Fibroblast of skin of right biceps (primary cell): ENCODE measurements at places on chromosomes 12 and 14.
A peak's percentile ranks its signal among the peaks of the same experiment; 100 is the strongest.

GRCh38 chr14:23951590-23952201 lies 1.9 kb upstream of the DHRS4 start:
- no peak for DNase-seq

DNA sequence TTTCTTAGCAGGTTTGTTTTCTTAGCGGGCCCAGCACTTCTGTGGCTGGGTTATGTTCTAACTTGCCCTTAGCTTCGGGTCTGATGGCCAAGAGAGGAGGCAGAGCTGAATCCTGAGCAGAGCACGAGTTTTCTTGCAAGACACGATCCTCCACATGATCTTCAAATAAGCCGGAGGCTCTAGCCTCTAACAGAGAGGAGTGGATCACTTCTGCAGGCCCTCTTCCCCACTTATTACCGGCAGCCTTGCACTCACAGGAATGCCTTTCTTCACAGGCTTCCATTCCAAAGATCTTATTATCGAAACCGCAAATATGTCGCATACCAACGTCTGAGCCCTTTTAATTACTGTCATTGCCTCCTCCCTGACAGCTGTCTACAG lies 79.5 kb downstream of the SINHCAF start:
- DNase-seq: peak; percentile 72

- DNase-seq: no peak
These were observed 278.9 kb upstream of the SOX5 start for GRCh38 chr12:24228371-24228770.

- DNase-seq: peak; percentile 83
These were observed 259.1 kb downstream of the PCNX1 start for GRCh38 chr14:71166180-71166837.

DNA sequence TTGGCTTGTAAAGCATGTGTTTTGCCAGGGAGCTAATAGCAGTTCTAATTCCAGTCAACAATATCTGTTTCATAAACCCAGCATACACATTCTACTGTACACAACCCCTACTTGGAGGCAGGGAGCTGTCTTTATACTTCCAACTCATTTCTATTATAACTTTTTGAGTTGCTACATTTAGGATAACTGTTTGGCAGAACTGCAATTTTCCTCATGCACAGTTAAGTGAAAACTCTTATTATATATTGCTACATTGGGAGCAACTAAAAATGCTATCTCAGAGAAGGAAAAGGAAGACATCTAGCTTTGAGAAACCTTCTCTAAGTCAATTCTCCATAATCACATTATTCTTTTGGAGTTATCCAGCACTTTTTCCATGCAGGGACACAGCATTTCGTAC lies 480.2 kb downstream of the RPS29 start:
- DNase-seq: no peak

- peak; percentile 99 for DNase-seq
These were observed 327.2 kb downstream of the RAD51B start for GRCh38 chr14:68146818-68147217.

DNA sequence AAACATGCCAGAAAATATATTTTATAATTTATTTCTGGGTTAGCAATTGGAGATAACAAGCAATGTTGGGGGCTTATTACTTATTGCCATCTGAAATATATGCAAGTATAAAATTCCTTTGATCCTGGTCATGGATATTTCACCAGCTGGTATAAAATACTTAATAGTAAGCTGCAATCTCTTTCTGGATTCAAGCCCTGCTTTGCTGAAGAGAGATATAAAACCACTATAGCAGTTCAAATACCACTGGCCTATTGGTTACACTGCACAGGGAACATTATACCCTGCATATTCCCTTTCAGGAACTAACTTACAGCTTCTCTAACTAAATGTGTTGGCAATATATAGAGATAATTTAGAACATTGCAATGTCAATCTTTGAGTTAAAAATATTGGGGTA lies 546.2 kb upstream of the ATP2B1 start:
- DNase-seq: no peak

GRCh38 chr14:71230897-71231296 lies 323.6 kb downstream of the PCNX1 start:
- no peak for DNase-seq

DNA sequence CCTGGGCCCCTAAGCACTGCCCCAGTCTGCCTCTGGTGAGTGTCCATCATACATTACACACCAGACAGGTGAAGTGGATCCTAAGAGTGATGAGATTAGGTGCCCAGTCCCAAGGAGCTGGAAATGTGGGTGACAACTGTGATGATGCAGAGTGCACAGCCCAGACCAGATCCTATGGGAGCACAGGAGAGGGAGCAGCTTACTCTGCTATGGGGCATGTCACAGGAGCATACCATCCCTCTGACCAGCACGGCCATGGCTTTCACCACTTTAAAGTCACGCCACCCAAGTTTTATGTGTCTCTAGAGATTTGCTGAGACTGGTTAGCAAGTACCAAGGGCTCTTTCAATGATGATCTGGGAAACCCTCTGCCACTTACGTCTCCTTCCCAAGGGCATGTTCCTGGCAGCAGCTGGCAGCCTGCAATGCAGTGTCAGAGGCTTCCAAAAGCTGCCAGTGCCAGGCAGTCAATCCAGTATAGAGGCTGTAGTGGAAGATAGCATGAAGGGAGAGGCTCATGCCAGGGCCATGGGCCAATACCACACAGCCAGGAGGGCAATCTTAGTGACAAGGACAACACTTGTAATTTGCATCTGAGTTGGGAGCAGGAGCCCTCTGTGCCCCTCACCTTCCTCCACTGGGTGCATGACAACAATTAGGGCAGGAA lies 40.2 kb downstream of the STAB2 start:
- DNase-seq: no peak

DNA sequence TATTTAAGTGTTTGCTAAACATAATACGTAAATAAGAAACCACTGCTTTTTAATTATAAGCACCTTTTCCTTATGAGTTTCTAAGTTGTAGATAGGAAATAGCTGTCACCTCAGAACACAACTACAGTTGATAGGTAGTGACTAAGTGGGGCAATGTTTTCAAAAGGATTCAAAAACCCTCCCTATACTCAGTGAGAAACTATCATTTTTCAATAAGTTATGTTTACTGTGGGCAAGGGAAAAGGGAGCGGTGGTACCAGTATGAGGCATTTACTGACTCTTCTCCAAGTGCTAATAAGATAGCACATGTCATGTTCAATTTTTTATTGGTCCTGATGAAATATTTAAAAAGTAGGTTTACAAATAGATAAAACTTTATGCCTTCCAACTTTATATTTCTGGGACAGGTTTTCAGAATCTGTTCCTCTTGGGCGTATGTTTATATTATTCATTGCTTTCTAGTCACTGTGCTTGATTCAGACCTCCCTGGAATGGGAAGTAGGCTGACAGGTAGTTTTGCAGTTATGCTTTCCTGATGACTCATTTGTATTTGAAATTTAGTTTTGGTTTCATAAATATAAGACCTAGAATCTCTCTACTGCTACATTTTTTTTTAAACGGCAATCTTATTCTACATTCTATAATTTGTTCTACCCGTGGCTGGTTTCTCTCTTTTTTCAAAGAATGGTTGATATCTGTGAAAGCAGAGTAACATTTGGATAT lies 153.1 kb downstream of the TMEM117 start:
- peak; percentile 8 for DNase-seq

DNA sequence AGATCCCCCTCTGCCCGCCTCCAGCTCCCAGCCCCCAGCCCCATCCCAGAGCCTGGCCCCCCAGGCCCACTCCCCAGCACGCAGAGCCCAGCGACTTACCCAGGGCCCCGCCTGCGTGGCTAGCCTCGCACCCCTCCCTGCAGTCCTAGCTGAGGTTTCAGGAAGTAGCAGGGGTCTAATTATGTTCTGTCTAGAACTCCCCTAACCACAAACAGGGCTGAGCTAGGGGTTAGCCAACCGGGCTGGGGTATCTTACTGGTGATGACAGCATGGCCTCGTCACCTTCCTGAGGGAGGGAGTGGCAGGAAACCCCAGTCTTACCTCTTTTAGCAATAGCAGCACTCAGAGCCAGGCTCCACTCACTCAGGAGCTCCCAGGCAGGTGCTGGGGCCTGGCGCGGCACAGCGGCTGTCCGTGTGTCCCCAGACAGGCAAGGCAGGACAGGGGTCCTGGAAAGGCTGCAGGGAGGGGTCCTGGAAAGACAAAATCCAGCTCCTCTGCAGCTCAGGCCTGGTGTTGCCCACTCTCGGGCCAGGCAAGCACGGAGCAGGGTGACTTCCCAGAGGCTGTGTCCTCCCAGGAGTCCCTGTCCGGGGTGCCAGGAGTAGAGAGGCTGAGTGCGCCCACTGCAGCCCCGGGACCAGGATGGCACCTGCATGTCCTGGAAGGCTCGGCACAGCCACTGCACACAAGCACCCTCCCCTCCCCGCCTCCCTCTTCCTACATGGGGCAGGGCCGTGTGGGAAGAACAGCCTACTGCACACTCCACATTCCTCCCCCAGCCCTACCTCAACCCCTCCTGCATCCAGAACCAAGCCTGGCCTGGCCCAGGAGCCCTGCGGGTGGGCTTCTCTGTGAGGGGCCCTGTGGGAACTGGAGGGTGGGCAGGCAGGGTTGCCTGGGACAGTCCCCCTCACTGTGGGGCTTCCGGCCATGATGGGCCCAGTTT lies at the start of gene GPR132:
Gene GPR132, minus strand, starts transcription at position 151 of the 949 bp plus-strand sequence. CDS start 10,010 bp downstream, outside the sequence.
- peak; percentile 64 for DNase-seq

DNA sequence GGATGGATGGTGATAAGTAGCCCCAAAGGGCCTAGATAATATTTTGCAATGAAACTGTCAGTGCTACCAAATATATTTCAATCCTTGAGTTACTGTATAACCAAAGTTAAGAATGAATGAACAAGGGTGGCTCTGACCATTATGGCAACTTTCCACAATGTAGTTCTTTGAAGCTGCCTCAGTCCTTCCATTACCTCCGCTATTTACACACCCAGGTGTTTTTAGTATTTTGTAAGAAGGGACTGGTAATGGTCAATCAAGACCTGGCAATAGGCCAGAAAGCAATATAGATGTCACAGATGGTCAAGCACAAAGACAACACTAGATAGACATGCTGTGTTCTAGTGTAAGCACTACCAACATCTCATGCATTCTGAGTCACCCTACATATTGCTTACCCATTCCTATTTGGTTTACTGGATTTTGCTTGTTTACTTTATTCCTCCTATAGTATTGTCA lies 16.3 kb downstream of the DUSP16 start:
- DNase-seq: no peak

DNA sequence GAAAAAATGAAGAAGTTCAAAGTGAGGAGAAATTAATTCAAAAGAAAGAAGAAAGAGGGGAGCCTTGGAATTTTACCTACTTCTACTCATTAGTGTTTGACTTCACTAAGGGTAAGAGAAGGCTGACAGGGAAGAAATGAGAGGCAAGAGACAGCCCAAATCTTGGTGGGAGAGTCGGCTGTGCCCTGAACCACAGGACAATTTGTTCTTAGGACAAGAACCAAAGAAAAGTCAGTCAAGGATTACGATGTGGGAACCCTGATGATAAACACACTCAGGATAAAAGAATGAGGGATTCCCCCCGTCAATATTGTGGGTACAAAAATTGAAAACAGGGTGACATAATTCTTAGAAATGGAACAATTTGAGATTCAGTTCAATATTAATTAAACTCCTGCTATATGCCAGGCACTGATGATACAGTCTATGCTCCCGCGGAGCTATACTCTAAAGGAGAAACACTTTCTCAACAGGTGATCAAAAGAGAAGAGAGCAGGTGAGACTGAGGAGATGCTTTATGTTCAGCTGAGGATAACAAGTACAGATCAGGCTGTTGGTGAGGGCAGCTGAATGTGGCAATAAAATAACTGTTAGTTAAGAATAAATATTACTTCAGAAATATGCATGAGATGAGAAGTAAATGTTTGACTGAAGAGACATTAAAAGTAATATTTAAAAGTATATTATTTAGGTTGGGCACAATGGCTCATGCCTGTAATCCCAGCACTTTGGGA lies 175.4 kb downstream of the SLC25A21 start:
- DNase-seq: no peak

DNA sequence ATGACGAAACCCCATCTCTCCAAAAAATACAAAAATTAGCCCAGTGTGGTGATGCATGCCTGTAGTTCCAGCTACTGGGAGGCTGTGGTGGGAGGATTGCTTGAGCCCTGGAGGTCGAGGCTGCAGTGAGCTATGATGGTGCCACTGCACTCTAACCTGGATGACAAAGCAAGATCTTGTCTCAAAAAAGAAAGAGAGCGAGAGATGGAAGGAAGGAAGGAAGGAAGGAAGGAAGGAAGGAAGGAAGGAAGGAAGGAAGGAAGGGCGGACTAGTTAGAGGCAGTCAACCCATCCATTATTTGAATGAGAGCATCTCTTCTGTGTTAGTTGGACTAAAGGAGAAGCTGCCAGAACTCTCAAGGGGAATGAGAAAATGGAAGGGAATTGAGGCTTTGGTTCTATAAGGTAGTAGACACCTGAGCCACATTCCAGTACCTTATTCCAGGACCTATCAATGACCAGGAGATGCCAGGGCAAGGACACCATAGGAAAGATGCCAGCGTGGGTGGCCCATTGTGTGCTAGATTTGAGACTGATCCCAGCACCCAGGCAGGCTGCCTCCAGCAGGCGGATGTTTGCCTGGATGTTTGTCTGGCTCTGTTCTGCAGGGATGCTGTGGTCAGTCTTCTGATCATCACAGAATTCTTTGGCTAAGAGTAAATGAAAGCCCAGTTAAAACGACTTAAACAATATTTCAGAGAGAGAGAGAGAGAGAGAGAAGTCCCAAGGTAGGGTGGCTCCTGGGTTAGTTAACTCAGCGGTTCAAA lies 11.5 kb upstream of the P2RX7 start:
- DNase-seq: no peak

- DNase-seq: peak; percentile 43
These were observed at the start of gene NEUROD4 for GRCh38 chr12:55019784-55020183. TSS of gene NEUROD4 (plus strand) at chr12:55019974. CDS start at chr12:55026440, 6,466 bp downstream.

DNA sequence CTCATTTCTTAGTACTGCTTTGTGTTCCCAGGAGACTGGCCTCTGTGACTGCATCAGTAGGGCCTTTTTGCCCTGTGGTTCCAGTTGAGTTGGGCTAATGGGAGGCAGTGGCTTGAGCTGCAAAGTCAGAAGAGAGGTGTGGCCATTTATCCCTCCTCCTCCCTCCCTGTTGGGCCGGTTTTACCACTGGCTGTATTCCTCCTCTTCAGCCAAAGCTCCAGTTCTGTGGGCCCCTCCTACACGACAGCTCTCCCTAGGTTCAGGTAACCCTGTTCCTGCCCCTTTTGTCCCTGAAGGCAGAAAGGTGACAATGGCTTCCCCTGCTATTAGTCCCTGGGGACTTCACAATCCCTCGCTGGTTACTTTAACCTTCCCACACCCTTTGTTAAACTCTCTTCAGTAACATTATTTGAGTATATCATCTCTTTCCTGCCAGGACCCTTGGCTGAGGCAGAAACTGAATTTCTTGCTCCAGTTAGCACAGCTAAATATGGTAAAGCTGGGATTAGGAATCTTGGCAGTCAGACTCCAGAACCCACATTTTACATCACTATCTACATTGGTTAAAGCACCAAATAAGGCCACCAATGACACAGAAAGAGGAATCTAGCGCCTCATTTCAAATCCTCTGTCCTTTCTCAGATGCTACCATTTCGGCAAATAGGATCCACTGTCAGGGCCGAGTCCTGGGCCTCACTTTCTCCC lies 121.9 kb upstream of the SLC35F4 start:
- DNase-seq: peak; percentile 3

- DNase-seq: no peak
These were observed 200.5 kb upstream of the OR4E1 start for GRCh38 chr14:21874167-21874566.

- DNase-seq: no peak
These were observed 9.2 kb downstream of the ARHGAP9 start for GRCh38 chr12:57470286-57470969.

- peak; percentile 97 for DNase-seq
These were observed 145.2 kb upstream of the KRR1 start for GRCh38 chr12:75656648-75657047.
